Fibroblast of skin of left quadriceps (primary cell): ENCODE measurements at places on chromosomes 5 and 9.

DNA sequence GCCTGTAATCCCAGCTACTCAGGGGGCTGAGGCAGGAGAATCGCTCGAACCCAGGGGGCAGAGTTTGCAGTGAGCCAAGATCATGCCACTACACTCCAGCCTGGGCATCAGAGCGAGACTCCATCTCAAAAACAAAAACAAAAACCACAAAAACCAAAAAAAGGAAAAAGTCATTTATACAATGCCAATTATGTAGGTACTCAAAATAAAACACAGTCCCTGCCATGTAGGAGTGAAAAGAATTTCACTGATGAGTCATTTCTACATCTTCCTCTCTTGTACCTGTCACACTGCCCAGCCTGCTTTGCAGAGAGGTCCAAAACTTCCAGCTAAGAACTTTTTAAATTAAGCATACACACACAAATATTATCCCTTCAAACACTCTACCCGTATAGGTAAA lies 215.8 kb downstream of the EPB41L4A start:
- no peak for DNase-seq

GRCh38 chr5:122402955-122403685 lies 91.1 kb downstream of the SNCAIP start:
- no peak for DNase-seq

- DNase-seq: no peak
Observed at GRCh38 chr5:154587123-154588026, 109.3 kb upstream of the HAND1 start.

DNA sequence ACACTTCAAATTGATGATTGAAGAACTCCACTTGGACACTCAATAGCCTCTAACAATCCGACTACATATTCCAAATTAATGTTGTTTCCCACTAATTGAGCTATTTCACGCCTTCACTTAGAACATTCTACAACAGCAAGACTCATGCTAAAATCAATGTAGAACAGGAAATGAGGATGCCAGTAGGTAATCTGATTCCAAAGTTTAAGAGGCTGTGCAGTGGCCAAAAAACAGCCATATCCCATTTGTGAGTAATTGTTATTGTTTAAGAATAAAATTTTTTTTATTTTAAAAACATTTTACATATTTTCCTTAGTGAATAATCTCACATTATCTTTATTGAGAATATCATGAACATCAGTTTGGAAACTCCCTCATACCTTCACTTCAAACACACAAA lies 35.7 kb upstream of the GHR start:
- no peak for DNase-seq

GRCh38 chr5:103561685-103562452 lies 720 bp downstream of the NUDT12 start:
- no peak for DNase-seq

DNA sequence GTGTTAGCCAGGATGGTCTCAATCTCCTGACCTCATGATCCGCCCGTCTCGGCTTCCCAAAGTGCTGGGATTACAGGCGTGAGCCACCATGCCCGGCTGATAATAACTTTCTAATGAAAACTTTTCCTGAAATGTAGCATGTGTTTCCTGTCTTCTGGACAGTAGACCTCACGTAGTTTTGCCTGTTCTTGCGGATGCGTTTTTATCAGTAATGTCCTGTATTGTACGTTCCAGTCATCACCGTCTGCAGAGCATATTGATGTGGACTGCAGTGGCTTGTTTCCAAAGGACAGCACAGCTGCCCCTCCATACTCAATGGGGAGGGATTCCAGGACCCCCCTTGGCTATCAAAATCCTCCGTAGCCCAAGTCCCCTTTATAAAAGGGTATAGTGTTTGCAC lies 12.8 kb downstream of the EXOC3 start:
- DNase-seq: no peak

GRCh38 chr9:105128908-105129600 lies 115.4 kb upstream of the SLC44A1 start:
- DNase-seq: no peak

GRCh38 chr5:100840370-100840769 lies 62.7 kb downstream of the ST8SIA4 start:
- no peak for DNase-seq

- no peak for DNase-seq
Observed at GRCh38 chr9:108273988-108274387, 581.8 kb downstream of the ACTL7B start.

GRCh38 chr5:156683509-156683908 lies 166.6 kb upstream of the PPP1R2B start:
- DNase-seq: no peak

GRCh38 chr9:129330711-129331492 lies 152.8 kb upstream of the IER5L start:
- DNase-seq: no peak

GRCh38 chr9:33414268-33414667 lies 11.9 kb upstream of the AQP7 start:
- DNase-seq: no peak

- DNase-seq: no peak
Observed at GRCh38 chr9:8680157-8680556, 880.6 kb upstream of the DMAC1 start.

GRCh38 chr5:10825897-10826644 lies 65.0 kb upstream of the DAP start:
- no peak for DNase-seq

DNA sequence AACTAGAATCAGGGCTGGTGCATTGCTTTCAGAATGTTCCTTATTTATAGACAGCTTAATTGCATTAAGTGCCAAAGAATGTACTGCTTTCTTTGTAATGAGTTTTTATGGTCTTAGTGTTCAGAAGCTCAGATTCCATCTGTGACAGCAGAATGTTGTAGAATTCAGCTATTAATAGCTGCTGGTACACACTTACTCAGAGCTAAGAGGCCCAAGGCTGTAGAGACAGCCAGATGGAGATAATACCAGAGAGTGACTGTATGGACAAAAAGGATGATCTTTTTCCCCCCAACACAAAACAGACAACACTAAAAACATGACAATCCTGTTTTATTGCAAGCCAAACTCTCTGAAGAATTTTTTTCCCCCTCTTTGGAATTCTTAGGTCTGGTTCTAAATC lies 50.2 kb downstream of the PPP2R2B start:
- no peak for DNase-seq

- no peak for DNase-seq
Observed at GRCh38 chr9:99129091-99129490, 24.2 kb downstream of the TGFBR1 start.

DNA sequence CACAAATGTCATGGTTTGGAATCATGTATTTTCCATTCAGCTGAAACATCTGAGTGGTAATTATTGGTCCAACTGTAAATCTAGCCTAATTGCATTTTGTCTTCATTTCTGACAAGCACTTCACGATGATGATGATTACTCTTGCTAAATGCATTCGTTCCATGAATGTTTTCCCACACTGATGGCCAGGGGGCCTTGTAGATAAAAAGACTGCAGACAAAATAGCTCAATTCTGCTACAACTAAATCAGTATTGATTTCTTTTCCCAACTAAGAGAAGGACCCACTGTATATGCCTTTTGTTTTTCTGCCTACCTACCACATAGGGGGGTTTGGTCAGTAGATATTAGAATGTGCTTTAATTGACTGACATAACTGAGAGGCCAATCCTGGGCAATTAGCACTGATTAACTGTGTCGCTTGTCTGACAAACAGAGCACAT lies 1351.3 kb upstream of the NUDT12 start:
- DNase-seq: no peak

DNA sequence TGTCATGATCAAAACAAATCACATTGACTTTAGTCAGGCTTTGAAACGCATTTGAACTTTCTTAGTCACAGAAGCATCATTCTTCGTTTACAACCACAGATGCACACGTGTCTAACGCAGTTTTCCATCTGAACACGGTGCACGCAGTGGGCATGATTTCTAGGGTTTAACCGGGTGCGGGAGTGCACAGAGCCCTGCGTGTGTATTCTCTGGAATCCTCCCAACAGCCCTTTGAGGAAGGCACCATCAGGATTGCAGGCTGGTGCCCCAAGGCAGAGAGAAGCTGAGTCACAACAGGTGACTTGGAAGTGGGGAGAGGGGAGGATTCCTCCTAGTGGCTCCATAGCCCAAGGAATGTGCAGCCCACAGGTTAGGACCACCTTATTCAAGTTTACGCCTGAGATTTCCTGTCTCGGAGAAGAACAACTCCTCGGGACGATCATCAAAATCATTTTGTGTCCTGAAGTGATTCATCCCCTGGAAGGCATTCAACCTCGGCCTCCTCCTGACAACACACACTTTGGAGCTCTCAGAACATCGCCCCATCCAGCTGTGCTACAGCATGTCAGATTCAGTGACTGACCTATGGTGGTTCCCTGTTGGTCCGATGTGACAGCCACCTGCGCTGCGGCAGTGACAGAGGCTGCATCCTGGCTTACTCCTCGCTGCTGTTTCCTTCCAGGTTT lies 13.1 kb downstream of the ROPN1L start:
- DNase-seq: no peak

- DNase-seq: peak; percentile 51
Observed at GRCh38 chr5:57862471-57862911, 379.9 kb upstream of the ACTBL2 start.

DNA sequence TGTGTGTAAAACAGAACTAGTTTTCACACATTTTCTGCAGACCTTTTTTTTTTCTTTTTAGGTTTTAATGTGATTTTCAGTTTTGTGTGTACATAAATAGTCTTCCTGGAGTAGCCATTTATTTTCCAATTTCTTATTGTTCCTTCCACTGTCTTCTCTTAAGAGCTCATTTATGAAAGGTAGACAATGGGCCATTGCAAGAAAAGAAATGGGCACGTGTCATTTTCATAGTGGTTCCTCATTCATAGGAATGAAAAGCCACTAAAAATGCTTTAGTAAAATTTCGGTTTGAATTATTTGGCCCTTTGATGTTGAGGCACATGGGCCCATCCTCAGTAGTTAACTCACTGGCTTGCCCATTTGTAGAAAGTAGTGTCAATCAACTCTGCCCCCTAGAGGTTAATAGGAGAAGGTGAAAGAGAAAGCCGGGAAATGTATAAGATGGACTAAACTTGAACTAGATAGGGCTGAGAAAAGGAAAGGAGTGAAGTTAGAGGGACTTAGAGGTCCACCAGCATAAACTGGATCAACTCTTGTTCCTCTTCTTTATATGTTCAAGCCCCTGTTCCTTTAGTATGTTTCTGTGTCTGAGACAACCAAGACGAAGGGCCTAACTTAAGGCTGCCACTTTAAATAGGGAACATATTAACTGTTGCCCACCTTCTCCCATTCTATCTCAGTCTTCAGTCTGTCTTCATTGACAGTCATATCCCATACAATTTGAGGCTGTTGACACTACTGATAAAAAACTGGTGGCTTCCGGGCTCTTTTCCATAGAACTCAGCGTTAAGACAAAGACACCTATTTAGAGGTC lies 72.6 kb downstream of the SMARCA2 start:
- no peak for DNase-seq

DNA sequence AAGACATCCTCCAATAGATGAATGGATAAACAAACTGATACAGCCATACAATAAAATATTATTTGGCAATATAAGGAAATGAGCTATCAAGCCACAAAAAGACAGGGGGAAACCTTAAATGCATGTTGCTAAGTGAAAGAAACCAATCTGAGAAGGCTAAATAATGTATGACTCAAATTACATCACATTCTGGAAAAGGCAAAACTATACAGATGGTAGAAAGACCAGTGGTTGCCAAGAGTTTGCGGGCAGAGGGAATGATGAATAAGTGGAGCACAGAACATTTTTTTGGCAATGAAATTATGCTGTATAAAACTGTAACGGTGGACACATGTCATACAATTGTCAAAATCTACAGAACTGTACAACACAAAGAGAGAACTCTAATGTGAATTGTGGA lies 63.3 kb downstream of the CSF2 start:
- peak; percentile 61 for DNase-seq

GRCh38 chr5:63916786-63917185 lies 45.5 kb downstream of the HTR1A start:
- DNase-seq: no peak

DNA sequence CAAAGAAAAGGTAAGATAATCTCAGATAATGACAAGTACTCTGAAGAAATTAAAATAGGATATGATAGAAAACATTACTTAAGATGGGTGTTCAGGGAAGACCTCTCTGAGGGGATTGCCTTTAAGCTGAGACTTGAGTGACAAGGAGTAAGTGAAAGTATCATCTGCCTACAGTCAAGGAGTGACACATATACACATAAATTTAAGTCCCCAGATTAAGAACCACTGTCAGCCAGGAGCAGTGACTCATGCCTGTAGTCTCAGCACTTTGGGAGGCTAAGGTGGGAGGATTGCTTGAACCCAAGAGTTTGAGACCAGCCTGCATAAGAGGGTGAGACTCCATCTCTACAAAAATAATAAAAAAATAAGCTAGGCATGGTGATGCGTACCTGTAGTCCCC lies 19.7 kb upstream of the ANKHD1 start:
- no peak for DNase-seq

DNA sequence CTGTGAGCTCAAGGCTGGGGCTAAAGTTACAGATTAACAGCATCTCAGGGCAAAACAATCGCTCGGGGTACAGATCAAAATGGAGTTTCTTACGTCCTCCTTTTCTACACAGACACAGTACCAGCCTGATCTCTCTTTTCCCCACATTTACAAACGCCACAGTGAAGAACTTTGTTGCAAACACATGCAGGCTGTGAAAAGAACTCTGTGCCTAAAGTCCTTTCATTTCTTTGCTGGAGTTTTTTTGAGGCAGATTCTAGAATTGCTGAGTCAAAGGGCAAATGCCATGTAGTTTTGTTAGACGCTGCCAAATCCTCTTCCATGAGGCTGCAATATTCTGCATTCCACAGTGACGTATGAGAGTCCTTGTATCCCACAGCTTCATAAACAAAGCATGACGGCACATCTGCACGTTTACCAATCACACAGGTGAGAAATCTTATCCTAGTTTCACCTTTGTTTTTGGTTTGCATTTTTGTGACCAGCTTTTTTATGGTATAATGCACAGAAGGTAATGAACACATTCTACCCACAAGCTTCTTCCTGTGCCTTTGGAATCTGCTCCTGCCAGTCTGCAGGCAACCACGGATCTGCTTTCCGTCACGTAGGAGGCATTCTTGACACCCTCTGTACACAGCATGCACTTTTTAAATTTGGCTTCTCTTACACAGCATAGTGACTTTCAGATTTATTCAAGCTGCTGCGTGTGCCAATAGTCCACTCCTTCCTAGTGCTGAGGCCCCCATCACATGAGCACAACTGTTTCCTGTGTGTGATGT lies 44.6 kb upstream of the LPCAT1 start:
- DNase-seq: peak; percentile 66

DNA sequence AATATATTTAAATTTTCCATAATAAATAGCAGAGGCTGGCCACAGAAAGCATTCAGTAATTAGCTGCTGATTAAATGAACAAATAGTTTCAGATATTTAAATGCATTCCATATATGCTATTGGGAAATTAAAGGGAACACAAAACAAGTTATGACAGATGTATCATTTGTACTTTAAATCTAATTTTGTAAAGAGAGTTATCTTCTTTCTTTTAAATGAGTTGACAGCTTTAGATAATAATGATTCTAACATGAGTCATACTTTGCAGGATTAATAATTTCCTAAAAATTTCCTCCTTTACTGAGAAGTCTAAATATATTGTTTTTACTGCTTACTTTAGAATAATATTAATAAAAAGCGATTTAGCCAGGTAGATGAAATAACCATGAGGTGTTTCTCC lies 320.1 kb downstream of the ADAMTS6 start:
- no peak for DNase-seq
